ENCODE measurements at places on chromosomes 16 and 17.

- DNase-seq = no peak
These were observed 38.9 kb downstream of the UBE2G1 start for GRCh38 chr17:4327606-4328005.

DNA sequence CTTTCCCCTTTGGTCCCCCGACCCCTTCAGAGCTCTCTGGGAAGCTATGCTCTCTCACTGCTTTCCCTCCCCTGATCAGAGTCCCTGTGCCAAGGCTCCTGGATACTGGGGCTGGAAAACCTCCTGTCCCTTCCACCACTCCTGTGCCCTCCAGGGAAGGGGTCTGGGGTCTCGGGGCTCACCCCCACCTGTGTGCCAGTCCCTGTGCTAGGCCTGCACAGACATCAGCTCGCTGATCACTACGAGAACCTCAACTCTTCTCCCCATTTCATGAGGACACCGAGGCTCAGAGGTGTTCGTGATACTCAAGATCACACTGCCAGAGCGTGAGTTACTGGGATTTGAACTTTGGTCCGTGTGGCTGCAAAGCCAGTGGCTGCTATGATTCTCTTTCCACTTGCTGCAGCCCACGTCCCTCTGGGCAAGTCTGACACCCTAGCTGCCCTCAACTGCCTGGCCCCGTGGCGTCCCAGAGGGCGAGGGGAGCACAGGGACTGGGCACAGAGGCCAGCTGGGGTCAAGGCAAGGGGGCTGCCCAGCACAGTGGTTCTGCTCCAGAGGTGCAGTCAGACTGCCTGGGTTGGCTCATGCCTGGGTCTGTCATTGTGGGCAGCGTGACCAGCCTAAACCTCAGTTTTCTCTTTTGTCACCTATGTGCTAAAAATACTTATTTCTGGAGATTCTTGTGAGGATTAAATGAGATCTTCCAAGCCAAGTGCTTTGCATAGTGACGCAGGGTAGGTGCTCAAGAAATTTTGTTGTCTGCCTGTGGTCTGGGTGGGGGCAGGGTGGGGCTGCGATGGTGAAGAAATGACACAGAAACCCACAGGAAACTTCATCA is 43.8 kb upstream of the TOB1 start:
- no peak for DNase-seq

GRCh38 chr17:60720763-60721531 is 43.3 kb downstream of the BCAS3 start:
- peak; percentile 18 for DNase-seq

- DNase-seq = no peak
These were observed 112.1 kb upstream of the MYOCD start for GRCh38 chr17:12553625-12554024.

DNA sequence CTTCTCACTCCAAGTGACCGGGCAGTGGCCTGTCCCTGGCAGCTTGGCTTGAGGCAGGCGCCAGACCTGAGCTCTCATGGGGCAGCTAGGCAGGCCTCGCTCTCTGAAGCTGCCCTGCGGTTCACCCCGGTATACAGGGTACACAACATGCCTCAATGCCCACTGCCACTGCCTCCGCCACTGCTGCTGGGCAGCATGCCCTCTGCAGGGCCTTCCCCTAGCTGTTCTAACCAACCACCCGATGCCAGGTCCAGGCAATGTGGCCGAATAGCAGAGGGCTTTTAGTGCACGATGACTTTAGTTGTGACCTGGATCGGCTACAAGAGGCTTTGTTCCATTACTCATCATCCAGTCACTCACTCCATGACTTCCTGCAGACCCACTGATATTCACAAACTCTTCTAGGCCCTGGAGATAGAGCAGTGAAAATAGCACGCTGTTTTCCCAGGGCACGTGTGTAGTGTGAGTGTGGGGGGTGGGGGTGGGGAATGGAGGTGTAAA is 19.7 kb downstream of the CDC42EP4 start:
- DNase-seq = no peak

Data from stimulated activated effector memory CD8-positive, alpha-beta T cell treated with anti-CD3 and anti-CD28 coated beads, Interleukin-12 subunit alpha, Interleukin-12 subunit beta, amount 100 ng/mL, for 72 hours (primary cell).